Suppressor macrophage (primary cell): ENCODE measurements at places on chromosomes 3 and 15.

DNA sequence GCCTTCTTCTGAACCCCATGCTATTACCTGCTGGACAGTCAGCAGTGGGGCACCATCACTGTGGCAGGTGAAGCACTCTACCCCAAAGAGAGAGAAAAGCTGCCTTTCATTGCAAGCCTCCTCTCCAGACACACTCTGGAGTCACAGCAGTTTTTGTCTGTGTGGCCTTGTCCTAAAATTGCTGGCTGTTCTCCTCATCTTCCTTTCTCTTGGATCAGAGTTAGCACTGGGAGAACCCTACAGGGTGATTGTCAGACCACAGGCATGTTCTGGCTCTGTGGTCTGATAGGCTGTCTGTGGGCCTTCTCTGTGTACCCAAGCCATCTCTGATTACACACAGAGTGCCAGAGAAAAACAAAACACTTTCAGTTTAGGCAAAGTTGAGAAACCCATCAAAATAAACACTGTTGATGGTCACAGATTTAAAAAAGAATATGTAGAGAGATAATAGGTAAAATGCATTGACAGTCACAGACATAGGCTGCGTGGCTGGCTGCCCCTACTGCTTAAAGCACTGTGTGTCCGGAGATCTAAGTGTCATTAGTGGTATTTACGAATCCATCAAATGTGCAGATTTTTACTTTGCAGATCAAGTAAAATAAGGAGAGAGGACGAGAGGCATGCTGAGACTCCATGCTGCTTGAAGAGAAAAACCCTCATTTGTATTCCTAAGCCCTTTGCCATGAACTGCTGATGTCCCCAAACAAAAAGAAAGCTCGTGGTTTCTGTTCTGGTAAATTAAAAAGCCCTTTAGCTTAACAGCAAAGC is 689.9 kb downstream of the TUSC7 start:
- no peak for DNase-seq

- DNase-seq: no peak
Observed at GRCh38 chr3:23900744-23901143, 16.0 kb downstream of the NKIRAS1 start.

DNA sequence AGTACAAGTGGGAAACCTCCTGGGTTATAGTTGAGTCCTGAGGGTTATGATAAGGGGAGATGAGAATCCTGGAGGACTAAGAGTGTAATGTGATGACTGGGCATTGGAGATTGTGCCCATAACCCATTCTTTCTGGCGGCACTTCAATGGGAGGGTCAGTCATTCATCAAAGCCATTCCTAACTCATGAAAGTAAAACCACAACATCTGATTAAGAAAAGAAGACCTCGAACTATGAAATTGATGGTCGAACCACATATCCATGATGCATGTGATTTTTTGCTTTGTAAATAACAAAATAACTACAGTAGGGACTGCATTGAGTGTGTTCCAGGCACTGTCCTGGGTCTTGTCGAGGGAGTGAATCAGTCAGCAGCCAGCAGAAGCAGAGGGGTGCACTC is 215.1 kb downstream of the SHQ1 start:
- no peak for DNase-seq

DNA sequence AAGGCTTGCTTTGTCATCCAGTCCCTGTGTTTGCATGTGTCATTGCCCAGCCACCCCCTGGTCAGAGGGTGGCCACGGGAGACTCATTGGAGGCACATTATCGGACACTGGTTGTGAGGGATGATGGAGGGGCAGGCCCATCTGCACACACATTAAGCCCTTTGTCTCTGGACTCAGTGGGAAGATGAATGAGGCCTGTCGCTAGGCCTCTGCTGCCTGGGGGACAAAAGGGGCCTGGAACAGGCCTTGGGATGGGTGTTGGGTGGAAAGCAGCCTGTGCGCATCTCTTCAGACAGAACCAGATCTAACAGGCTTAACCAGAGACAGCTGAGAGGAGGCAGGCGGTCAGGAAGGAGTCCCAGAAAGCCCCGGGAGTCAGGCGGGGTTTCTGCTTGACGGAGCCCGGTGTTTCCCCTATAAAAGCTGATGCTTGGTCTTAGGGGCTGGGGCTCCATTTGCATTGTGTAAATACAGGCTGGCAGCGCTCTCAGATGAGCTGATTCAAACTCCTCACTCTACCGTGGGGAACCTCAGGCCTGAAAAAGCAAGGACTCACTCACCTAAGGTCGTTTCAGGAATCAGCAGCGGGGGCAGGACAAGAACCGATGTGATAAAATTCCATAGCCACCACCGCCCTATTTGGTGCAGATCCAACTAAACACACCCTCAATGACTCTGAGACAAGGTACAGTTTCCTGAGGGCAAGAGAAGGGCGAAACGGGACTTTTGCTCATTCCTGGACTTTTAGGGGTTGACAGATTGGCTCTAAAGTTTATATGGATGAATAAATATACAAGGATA is 17.1 kb upstream of the SKIC8 start:
- no peak for DNase-seq

DNA sequence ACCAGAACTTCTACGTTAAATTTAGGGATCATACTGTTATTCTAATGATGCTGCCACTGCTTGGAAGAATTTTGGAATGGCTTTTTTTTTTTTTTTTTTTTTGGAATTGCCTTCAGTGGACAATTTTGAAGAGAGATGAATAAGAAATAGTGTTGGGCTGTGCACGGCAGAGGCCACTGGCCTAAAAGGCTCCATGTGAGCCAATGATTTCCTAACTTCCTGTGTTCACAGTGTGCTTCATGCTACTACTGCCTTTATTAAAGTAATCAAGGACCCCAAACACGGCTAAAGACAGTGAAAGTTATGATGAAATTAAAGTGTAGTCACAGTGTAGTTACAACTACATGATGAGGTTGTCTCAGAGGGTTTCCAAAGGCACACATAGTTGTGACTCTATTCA is 100.8 kb upstream of the TNFAIP8L3 start:
- DNase-seq: peak; percentile 29

- peak; percentile 19 for DNase-seq
Observed at GRCh38 chr3:34015204-34016142, 217.0 kb downstream of the PDCD6IP start.

DNA sequence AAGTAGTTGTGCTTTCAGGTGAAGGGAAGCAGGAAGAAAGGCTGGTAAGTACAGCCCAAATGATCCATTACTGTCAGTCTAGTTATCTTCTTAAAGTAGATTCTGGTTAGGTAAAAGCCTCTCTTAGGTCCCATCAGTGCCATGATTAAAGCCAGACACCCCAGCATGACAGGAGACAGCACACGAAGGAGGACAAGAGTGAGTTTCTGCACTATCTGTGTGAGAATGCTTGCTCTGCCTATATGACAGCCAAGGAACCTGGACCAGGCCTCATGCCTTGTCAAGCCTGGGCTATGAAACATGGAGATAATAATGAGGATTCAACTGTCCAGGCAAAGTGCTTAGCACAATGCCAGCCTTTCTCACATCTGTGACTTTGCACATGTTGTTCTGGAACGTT is 13.5 kb upstream of the FILIP1L start:
- no peak for DNase-seq

- DNase-seq: no peak
Observed at GRCh38 chr3:46325645-46326300, 28.1 kb upstream of the CCR2 start.

DNA sequence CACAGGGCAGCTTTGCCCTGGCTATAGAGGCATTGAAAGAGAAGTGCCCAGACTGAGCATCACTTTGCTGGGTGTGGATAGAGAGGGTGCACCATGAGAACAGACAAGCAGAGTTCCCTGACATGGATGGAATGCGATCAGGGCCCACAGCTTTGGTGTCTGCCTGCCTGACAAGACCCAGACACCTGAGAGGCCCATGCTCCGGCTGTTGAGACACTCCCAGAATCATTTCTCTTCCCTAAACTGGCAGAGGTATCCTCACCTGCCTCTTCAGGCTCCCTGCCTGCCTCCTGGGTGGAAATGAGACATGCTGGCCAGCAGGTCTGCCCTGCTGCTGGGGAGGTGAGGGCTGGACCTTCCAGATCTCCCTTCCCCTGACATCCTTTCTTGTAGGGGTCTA is 10.4 kb upstream of the CHST14 start:
- DNase-seq: no peak

- no peak for DNase-seq
Observed at GRCh38 chr15:41981371-41982132, 9.2 kb upstream of the EHD4 start.

- peak; percentile 79 for DNase-seq
Observed at GRCh38 chr3:69747511-69748258, 8.4 kb downstream of the MITF start.

DNA sequence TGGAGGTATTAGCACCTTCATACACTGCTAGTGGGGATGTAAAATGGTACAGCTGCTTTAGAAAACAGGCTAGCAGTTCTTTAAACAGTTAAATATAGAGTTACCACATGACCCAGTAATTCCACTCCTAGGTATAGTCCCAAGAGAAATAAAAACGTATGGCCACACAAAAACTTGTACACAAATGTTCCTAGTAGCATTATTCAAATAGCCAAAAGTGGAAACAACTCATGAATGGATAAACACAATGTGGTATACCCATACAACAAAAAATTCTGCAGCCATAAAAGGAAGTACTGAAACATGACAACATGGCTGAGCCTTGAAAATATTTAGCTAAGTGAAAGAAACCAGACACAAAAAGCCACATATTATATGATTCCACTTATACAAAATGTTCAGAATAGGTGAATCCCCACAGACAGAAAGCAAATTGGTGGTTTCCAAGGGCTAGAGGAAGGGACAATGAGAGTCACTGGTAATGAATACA is 40.8 kb upstream of the KLF13 start:
- DNase-seq: no peak

DNA sequence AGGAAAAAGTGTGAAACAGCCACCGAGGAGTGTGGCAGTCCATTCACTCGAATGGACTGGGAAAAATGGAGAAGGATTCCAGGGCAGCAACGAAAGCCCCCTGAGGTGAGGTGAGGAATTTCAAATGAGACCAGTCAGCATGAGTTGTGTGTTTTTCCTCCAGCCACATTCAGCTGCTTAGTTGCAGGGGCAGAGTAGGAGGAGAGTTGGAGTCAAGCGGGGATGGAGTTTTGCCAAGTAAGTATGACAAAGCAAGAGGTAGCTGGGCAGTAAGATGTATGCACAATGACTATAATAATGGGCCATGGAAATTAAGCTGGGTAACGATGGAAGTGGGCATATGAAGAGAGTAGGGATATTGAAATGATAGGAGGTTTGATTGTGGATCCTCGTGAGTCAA is 64.4 kb downstream of the CCDC54 start:
- DNase-seq: no peak

GRCh38 chr15:86744198-86744780 is 664.6 kb downstream of the AGBL1 start:
- DNase-seq: no peak

- no peak for DNase-seq
Observed at GRCh38 chr3:172354931-172355499, 93.2 kb downstream of the GHSR start.
